Right renal cortex interstitium (tissue), 3 donors: ENCODE measurements at places on chromosomes 6 and 20. TPM values are rescaled to one million over a fixed set of nuclear protein-coding genes. Genes with fewer than 3 reads are reported as not detected.

DNA sequence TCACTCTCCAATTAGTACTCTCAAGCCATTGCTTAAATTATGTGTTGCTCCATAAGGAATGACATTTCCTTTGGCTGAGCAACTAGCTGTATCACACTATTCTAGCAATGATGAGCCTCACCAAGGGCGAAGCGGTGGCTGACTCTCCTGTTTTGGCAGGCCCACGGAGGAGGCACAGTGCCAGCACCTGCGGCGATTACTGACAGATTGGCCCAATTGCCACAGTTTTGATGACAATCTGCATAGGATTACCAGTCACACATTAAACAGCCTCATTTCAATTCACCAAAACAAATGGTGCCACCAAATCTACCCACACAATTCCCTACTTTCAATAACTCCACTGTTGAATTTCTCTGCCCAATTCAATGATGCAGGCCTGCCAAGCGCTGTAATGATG, 286.9 kb downstream of the PTPRK start:
- no peak for DNase-seq

DNA sequence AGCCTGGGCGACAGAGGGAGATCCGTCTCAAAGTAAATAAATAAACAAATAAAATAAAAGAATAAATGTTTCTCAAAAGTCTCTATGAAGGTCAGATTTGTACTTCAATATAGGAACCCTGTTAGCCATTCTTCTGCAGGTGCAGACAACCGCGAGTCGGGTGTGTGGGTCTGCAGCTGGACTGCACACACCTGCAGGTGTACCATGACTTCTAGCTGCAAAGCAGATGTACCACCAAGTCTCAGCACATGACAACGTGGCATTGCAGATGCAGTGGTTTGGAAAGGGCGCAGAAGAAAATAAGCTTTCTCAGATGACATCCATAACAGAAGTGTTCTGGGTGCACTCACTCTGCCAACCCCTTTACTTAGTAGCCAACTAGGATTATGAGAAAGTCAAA, 239.7 kb downstream of the ATXN1 start:
- DNase-seq = no peak

DNA sequence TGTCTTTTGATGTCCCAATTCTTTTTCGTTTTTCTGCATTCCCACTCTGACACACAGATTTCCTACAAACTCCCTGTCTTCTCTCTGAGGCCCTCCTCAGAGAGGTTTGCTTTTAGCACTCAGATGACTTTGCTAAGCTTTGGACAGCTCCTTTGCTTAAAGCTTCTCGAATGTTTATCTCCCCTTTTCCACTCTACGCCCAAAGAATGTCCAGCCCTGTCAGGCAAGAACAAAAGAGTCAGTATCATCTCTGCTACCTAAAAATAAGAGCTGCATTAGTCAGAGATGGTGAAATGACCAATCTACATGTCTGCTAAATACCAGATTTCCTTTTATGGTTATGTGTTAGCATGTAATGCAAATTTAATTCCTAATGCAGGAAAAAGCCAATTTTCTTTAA, 56.8 kb downstream of the PREP start:
- DNase-seq = no peak

The BEND6 gene
- 6.8 TPM for polyA plus RNA-seq
